Head of caudate nucleus (tissue), 42 donors: ENCODE measurements at places on chromosomes 5 and 9.

- no peak for DNase-seq
These were observed 299.6 kb downstream of the EPB41L4A start for GRCh38 chr5:112119508-112119907.

DNA sequence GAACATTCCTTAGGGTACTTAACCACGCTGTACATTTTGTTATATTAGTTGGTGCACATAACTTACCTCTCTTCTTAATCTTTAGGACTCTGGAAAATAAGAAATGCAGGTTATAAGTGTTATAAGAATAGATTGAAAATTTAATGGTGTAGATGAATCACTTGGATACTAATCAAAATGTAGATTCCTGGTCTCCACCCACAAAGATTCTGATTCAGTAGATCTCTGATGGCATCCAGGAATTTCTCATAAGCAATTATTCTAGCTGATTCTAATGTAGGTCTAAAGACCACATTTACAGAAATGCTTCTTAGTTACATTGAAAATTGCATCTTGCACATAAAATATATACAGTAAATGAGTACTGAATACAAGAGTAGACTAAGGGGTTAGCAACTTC lies 38.9 kb upstream of the ASTN2 start:
- no peak for DNase-seq

- DNase-seq, result no peak
These were observed 74.2 kb downstream of the MAMDC2 start for GRCh38 chr9:70117835-70118319.

- DNase-seq, result no peak
These were observed 555.2 kb upstream of the GRAMD2B start for GRCh38 chr5:125868036-125868435.

GRCh38 chr5:33049298-33049697 lies 338.2 kb downstream of the NPR3 start:
- no peak for DNase-seq

- no peak for DNase-seq
These were observed 62.8 kb downstream of the INSYN2B start for GRCh38 chr5:169917500-169917899.

DNA sequence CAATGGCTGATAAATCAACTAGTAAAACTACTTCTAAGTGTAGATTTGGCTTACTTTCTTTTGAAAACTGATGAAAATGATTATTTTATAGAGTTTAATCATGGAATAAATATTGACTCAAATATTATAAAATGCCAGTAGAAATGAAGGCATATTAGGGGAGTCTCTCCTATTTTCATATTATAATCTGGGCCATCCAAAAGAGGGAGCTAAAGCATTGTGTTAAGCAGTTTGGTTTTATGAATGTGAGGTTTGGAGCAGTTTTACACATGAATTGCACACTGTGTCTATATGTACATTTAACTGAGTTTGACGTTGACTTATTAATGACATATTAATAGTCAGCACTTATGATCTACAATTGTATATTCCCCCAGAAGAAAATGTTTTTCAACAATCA lies 17.4 kb downstream of the CDH9 start:
- DNase-seq, result no peak

GRCh38 chr9:3795556-3795955 lies 269.8 kb upstream of the RFX3 start:
- no peak for DNase-seq

DNA sequence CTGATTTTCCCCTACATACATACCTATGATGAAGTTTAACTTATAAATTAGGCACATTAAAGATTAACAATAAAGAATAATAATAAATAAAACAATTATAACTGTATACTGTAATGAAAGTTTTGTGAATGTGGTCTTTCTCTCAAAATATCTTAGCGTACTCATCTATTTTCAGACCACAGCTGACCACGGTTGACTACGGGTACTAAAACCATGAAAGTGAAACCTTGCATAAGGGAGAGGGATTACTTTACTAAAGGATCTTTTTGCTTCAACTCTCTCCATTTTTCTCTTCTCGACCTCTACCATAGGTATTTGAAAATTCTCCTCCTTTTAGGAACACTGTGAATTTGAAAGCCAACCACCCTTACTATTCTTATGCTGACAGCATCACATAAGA lies 475.5 kb downstream of the CETN3 start:
- DNase-seq, result no peak

DNA sequence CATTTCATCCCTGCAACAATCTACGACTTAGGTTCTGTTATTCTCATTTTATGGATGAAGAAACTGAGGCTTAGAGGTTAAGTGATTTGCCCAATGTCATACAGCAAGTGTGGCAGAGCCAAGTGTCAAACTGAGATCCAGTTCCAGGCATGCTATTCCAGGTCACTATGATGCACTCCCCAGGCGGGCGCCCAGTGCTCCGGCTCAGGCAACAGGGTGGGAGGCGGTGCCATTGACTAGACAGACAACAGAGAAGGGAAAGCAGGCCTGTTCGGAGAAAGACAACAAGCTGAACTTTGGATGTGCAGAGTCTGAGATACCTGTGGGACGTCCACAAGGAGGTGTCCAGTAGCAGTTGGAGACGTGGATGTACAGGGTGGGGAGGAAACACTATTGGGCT lies 10.8 kb upstream of the DDX41 start:
- DNase-seq, result no peak

DNA sequence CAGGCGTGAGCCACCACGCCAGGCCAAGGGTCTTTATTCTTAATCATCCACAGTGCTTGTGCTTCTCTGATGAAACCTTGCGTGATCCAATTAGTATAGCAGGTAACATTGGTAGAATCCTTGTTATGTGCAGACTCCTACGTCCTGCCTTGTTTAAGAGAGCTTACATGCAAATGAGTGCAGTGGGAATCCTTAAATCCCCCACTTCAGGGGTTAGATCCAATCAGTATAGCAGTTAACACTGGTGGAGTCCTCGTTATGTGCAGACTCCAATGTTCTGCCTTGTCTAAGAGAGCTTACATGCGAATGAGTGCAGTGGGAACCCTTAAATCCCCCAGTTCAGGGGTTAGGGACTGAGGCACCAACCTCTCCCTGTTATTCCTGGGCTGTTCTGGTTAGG lies 193.4 kb downstream of the SEMA6A start:
- DNase-seq, result no peak

DNA sequence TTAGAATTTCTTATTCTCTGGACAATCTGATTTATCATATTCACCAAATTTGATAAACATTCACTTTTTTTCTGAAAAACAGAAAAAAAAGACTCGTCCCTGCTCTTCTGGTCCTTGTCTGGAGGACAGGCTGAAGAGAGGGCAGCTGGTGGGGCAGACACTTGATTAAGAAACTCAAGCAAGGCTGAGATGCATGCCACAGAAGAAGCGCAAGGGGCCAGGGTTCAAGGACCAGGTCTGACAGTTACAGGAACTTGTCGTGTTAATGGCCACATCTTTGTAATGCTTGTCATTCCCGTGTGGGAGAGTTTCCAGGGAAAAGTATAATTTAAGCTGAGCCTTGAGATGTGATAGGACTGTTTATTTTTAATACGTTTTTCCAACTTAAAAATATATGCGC lies 40.6 kb upstream of the SHB start:
- no peak for DNase-seq

DNA sequence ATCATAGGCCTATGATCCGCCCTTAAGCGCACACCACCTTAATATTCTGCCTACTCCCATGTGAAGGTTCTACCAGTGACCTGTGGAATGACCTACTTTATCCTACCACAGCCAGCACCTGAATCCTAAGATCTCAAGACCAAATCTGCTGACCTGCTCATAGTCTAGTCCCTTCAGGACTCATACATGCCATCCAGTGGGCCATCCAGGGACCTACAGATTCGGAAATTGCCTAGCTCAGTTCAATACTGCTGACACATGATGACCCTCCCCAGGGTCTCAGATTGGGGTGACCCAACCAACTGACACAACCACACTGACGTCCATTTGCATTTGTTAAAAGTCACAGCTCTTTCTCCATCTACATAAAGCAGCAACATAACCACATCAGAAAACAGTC lies 443.8 kb upstream of the ST8SIA4 start:
- DNase-seq, result no peak

DNA sequence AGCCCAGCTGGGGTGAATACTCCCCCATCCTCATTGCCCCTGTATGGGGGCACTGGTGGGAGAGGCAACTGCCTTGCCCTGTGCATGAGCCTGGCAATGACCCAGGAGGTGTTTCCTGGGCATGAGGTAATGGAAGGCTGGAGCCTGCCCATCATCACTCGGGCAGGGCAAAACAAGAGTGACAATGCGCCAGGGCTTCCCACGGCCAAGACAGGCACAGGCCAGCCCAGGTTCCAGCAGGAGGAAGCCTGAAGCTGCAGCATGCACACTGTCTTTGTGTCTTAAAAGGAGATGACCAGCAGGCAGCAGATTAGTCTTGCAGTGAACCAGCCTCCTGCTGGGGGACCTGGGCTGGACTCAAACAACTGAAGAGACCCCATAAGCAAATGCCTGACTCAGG lies 92.2 kb upstream of the SMIM23 start:
- DNase-seq, result no peak

DNA sequence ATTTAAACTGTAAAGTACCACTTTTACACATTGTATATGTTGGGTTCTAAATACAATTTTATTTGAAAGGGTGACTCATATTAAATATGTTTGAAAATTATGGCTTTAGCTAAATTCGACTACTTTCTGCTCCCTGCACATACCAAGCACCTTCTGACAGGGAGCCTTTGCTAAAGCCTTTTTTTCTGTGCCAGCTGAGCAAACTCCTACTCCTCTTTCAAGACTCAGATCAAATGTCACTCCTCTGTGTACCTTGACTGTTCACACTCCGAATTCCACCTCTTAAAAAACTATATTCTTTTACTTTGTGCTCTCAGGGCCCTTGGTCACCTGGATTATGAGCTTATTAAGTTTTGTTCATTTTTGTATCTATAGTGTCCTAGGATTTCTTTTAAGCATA lies 6.5 kb upstream of the OXCT1 start:
- DNase-seq, result no peak

DNA sequence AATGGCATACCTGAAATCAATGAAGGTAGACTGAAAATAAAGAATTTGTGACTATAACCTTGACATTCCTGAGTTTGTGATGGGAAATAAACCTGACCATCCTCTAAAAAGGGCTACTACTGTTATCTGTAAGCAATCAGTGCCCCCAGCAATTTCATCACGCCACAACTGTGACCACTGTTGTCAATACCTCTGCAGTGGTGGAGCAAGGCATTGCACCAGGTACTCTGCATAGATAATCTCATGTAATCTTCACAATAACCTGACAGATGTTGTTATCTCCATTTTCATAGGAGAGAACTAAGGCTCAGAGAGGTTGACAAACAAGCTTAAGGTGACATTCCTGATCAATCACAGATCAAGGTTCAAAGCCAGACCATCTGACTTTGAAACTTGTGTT lies 38.5 kb upstream of the FRRS1L start:
- no peak for DNase-seq

DNA sequence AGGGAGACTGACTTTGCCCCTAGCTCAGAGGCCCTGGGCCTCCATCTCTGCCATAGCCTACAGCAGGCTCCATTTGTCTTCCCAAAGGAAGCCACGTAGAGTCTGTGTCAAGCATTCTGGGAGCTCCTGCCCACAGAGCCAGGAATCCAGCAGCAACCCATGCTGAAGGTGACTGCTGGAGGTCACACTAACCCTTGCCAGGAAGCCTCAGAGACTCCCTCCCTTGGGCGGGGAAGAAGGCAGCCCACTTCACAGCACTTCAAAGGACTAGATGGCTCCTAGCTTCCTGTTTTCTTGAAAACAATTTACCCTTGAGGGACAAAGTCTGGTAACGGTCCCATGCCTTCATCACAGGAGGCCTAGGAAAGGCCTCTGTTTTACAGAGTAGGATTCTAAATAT lies 1.7 kb downstream of the CKMT2 start:
- no peak for DNase-seq

DNA sequence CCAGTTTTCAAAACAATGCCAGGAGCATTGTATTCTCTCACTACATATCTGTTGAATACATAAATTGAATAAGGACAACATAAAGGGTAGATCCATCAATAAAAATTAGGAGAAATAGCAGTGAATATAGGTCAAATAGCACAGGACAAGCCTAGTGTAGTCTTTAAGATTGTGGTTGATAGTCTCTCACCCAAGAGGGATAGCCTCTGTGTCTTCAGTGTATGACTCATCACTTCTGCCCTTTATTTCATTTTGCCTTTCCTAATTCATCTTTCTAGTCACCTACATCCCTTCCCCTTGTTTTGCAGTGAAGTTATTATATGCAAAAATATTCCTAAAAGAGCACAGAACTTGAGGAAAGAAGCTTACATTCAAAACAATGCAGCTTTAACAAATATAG lies 335.0 kb upstream of the TUSC1 start:
- DNase-seq, result no peak

DNA sequence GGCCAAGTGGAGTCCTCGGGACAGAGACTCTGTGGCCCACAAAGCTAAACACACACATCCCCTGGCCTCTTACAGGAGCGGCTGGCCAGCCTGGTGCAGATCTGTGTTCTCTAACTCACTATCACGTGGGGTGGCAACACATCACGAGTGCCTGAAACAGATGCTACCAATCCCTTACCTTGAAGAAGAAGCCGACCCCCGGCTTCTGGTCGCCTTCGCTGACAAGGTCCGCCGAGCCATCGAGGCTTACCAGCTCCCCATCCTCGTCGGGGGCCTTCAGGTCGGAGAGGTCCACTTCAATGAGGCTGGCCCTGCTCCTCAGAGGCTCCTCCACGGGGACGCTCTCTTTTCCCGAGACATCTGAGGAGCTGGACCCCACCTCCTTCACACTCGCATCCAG lies 86.7 kb downstream of the CAMSAP1 start:
- no peak for DNase-seq

- peak; percentile 88 for DNase-seq
These were observed 73.9 kb downstream of the GOLPH3 start for GRCh38 chr5:32100230-32100629.

GRCh38 chr9:23764219-23764618 lies 61.8 kb downstream of the ELAVL2 start:
- DNase-seq, result no peak

DNA sequence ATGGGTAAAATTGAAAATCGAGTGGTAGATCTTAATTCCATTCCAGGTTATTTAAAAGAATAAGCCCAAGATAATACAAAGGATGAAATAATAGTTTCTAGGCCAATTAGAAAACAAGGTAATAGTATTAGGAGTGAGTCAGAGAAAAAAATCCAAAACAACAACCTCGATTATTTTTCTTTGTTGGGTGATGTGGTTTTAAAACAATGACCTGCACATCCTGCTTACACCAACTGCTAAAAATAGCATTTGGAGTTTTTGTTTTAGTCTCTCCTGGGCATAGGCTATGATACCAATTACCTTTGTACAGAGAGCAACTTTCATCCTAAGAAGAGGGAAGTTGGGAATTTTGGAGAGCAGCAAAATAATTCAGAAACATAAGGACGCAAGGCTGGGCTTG lies 101.7 kb upstream of the MYO10 start:
- no peak for DNase-seq

DNA sequence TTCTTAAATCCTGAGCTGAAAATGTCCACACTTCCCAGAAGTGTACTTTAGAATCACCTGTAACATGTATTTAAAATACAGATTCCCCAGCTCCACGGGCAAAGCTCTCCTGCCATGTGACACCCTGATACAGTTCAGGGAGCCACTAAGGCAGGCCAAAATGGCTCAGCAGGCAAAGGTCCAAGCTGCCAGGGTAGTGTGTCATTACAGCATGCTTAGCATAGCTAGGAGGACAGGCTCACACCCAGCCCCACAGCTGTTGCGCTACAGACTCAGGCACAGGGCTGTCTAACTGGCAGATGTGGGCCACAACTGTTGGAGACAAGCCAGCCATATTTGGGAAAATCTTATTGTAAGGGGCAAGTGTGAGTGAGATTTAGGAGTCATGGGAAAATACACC lies 73.0 kb downstream of the C9orf85 start:
- DNase-seq, result no peak
